Mammary epithelial cell (primary cell): ENCODE measurements at places on chromosomes 12 and 14. TPM values are rescaled to one million over a fixed set of nuclear protein-coding genes. Genes with fewer than 3 reads are reported as not detected.

CCDC88C gene
- 1.4 TPM for polyA plus RNA-seq

MIP gene
- 0.06 TPM for polyA plus RNA-seq

LRRC9 gene
- polyA plus RNA-seq = not detected

TAS2R20 gene
- 0.10 TPM for polyA plus RNA-seq

- no peak for DNase-seq
These were observed 30.4 kb downstream of the WDR20 start for GRCh38 chr14:102170061-102170460.

- peak; percentile 46 for DNase-seq
These were observed 903.1 kb downstream of the BCL11B start for GRCh38 chr14:98368916-98369315.

DNA sequence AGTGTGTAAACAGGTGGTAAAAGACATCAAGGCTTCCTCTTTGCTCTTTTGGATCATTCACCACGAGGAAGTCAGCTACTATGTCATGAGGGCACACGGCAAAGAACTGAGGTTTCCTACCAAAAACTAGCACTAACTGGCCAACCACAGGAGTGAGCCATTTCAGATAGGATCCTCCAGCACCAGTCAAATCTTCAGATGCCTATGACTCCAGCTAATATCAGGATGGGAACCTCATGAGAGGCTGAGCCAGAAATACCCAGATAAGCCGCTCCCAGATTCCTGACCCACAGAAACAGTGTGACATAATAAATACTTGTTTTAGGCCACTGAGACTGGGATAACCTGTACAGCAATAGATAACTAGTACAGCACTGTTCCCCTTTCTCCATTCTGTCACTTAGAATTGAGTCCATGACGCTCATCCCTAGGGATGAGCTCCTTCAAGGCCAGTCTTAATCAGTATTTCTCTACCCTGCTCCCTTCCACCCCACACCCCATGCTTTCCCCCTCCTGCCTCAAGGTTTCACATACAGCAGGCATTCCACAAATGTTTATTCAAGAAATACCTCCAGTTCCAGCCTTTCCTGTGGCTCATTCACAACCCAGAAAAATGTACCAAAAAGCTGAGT lies 68.4 kb downstream of the PPM1H start:
- peak; percentile 56 for DNase-seq

DNA sequence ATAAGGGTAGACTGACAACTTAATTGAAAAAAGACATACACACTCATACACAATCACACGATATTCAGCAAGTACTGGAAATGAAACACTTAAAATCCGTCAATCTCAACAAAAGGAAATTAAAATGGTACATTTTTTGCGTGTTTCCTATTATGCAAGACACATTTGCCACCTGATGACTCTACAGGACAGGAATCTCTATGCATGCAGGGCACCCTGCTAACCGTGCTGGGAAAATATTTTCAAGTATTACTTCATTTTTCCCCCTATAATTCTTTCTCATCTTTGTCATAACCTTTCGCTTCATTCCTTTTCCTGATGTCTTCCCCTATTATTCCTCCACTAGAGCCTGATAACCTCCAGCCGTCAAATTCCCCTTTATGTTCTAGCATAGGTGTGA lies 150.2 kb downstream of the TMEM132D start:
- DNase-seq = no peak

DNA sequence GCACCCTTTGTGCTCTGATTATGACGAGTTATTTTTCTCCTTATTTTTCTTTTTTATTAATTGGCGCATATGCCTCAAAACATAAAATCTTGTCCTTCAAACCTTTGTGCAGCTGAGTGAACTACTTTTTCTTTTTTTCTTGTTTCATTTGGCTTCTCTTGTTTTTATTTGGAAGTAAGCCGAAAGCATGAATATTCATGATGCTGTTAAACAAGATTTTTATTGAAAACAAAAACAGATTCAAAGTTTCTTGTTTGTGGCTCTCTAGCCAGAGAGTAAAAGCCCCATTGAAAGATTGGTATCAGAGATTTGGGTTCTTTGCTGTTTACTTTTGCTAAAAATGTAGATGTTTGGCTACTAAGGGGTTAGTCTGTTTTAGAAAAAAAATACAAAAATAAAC lies 183.8 kb downstream of the TMEM132C start:
- no peak for DNase-seq

DNA sequence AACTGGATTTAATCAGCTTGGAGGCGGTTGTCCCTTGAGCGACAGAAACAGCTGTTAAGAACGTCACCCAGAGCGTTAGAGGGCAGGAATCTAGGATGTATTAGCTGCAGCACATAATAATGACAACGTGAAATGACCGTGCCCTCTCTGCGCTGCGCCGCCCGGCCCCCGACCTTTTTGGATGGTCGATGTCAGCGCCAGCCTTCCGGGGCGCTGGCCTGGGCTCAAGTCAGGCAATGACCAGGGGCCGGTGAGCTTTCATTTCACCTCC lies 427 bp upstream of the TMEM120B start:
- DNase-seq = no peak

- DNase-seq = peak; percentile 11
These were observed 169.3 kb downstream of the KTN1 start for GRCh38 chr14:55749201-55749812.

DNA sequence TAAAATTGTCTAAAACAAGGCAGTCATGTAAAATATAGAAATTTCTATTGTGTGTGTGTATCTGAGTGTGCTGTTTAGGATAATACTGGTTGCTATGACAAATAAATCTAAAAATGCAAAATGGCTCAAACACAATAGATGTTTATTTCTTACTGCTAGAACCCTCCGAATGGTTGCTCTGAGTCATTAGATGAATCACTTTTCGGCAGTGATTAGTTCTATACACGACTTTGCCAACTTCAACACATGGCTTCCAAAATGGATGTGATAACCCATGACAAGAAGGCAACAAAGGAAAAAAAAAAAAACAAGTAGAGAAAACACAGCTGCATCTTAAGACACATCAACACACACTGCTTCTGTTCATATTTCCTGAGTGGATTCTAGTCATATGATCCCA lies 729.2 kb downstream of the AACS start:
- DNase-seq = no peak
